ENCODE measurements at places on chromosomes 4 and X. TPM values are rescaled to one million over a fixed set of nuclear protein-coding genes. Genes with fewer than 3 reads are reported as not detected.

DNA sequence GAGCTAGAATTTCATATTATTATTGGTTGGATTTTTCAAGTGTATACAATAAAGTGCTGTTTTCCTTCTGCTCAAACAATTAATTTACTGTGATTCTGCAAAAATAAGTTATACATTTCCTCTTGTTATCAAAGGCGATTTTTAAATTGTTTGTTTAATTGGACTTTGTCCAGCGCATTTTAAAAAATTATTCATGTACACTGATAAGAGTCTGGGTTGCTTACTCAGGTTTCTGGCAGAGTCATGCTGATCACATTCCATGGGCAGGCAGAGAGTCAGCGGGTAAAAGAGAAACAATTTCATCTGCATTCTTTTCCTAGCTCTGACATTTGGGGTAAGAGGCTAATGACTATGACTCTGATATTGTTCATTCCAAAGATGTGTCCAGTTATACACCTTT is 8.9 kb downstream of the FAT4 start:
- no peak overlapping the region for H3K27ac ChIP-seq
- H3K36me3 ChIP-seq = no peaks in the 10 kb centered on the region
- no peak overlapping the region for H3K4me3 ChIP-seq
- no peak for DNase-seq

The MAGIX gene
- 0.77 TPM for total RNA-seq

The PSAPL1 gene
- total RNA-seq = not detected

DNA sequence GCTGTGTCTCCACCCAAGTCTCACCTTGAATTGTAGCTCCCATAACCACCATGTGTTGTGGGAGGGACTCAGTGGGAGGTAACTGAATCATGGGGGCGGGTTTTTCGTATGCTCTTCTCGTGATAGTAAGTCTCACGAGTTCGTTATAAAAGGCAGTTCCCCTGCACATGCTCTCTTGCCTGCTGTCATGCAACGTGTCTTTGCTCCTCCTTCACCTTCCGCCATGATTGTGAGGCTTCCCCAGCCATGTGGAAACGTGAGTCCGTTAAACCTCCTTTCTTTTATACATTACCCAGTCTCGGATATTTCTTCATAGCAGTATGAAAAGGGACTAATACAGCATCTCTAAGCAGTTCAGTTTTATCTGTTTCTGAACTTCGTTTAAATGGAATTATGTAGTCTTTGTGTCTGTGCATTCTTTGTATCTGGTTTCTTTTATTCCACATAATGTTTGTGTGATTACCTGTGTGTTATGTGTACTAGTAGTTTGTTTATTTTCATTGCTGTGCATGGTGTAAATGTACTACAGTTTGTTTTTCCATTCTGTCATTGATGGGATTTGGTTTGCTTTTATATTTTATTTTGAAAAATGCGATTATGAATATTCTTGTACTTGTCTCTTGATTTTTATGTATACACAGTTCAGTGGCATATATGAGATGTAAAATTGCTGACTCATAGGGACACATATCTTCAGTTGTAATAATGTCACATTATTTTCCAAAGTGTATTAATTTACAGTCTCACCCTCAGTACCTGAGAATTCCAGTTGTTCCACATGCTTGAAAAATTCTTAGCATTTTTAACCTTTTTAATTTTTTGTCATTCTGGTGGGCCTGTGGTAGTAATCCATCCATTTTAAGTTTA is 304.9 kb downstream of the GBA3 start:
- H3K27ac ChIP-seq = no peak overlapping the region
- no peak overlapping the region for H3K4me3 ChIP-seq
- no peaks in the 10 kb centered on the region for H3K4me1 ChIP-seq
- no peaks in the 10 kb centered on the region for H3K36me3 ChIP-seq
- no peak for DNase-seq

DNA sequence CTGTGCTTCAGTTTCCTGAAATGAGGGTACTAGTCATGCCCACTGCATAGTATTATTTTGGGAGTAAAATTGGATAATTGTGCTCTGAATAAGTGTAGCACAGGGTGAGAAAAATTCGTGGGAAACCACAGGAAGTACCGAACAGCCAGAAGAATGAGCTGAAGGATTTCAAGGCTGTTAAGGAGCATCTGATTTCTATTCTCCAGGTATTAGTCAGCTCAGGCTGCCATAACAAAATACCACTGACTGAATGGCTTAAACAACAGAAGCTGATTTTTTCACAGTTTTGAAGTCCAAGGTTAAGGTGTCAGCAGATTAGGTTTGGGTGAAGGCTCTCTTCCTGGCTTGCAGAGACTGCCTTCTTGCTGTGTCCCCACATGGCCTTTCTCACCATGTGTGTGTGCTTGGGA is 41.9 kb downstream of the WWC2 start:
- no peak for DNase-seq
- no peak overlapping the region for H3K4me3 ChIP-seq
- H3K27me3 ChIP-seq = no peaks in the 10 kb centered on the region
- H3K4me1 ChIP-seq = peaks cover 4% of the 10 kb centered on the region

GRCh38 chr4:102321260-102321995 is 23.9 kb downstream of the SLC39A8 start:
- no peaks in the 10 kb centered on the region for H3K27me3 ChIP-seq
- no peaks in the 10 kb centered on the region for H3K36me3 ChIP-seq
- no peak overlapping the region for H3K4me3 ChIP-seq

The ADAM29 gene
- not detected for total RNA-seq

DNA sequence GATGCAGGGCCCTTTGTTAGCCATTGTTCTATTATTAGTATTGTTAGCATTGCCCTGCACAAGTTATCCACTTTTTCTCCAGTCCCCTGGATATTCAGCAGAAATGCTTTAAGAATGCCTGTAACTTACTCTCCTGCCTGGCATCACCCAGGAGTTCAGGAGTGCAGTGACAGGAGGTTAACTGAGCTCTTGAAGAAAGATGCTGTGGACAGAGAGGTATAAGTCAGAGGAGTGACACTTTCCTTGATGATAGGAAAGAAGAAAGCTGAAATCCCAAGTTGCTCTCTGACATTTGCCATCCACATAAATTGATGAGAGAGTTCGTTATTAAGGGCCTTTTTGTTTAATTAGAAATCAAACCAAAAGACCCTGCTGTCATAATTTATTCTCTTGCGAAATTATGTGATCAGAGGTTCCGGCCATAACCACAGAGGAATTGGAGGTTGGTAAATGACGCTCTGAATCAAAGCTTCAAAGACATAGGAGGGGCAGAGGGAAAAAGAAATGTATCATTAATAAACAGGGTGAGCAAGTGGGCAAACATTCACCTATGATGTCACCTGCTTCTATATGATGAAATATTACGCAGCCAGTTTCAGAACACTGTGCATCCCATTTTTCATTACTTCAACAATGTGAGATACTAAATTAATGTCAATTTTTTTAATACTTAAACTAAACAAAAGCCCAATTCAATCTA is 230.2 kb upstream of the JADE1 start:
- no peaks in the 10 kb centered on the region for H3K36me3 ChIP-seq
- H3K27ac ChIP-seq = no peak overlapping the region
- DNase-seq = no peak

The PNMA6A gene
- 7.7 TPM for total RNA-seq

The LDB2 gene
- 89.1 TPM for total RNA-seq

- peak overlapping the region; percentile 19 for H3K4me3 ChIP-seq
- no peaks in the 10 kb centered on the region for H3K36me3 ChIP-seq
- no peak overlapping the region for H3K27ac ChIP-seq
- no peak for DNase-seq
- no peaks in the 10 kb centered on the region for H3K4me1 ChIP-seq
Observed at GRCh38 chr4:73868206-73869129, 725 bp upstream of the CXCL1 start.

GRCh38 chrX:42823443-42823842 is 45.5 kb upstream of the PPP1R2C start:
- no peak for DNase-seq
- H3K4me3 ChIP-seq = no peak overlapping the region
- no peaks in the 10 kb centered on the region for H3K36me3 ChIP-seq
- H3K27me3 ChIP-seq = no peaks in the 10 kb centered on the region
- H3K4me1 ChIP-seq = no peaks in the 10 kb centered on the region
- no peak overlapping the region for H3K27ac ChIP-seq

DNA sequence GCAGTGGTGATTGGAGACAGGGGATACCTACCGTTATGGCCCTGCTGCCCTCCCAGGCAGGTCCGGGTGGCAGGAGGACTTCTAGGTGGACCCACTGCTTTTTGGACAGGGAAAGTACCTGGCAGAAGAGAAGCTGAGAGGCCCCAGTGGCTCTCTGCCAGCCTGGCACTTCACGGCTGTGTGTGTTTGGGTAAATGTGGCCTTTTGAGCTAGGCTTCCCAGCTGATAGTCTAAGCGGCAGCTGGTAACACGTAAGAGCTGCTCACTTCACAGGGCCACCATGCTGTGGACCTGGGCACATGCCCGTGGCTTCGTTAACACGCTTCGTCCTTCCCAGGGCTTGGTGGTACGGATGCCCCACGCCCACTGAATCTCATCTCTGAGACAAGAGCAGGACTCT is 92.0 kb upstream of the CLCN4 start:
- no peak overlapping the region for H3K27ac ChIP-seq
- H3K4me1 ChIP-seq = no peaks in the 10 kb centered on the region
- no peaks in the 10 kb centered on the region for H3K36me3 ChIP-seq

- H3K27me3 ChIP-seq = no peaks in the 10 kb centered on the region
- H3K36me3 ChIP-seq = no peaks in the 10 kb centered on the region
Observed at GRCh38 chr4:55762819-55763218, 56.8 kb upstream of the EXOC1L start.
